HepG2 (cell line): ENCODE measurements at places on chromosomes 12 and 14.

GRCh38 chr14:100786576-100787219 lies 39.2 kb upstream of the MEG3 start:
- no peak for DNase-seq

DNA sequence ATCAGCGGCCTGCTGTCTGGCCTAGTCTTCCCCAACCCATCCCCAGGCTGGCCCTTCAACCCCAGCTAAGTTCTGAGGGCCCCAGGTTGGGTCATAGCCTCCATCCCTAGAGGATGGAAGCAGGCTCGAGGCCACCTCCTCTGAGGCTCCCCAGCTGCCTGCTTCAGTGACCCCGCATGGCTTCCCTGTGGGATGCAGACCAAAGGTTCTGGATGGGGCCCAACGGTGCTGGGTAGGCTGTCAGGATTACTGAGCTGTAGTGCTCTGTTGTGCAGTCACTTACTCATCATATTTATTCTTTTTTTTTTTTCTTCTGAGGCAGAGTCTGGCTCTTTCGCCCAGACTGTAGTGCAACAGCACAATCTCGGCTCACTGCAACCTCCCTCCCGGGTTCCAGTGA lies 92.0 kb downstream of the IRF2BPL start:
- no peak for DNase-seq

- no peak for DNase-seq
These were observed 331.8 kb upstream of the SFSWAP start for GRCh38 chr12:131378861-131379665.

DNA sequence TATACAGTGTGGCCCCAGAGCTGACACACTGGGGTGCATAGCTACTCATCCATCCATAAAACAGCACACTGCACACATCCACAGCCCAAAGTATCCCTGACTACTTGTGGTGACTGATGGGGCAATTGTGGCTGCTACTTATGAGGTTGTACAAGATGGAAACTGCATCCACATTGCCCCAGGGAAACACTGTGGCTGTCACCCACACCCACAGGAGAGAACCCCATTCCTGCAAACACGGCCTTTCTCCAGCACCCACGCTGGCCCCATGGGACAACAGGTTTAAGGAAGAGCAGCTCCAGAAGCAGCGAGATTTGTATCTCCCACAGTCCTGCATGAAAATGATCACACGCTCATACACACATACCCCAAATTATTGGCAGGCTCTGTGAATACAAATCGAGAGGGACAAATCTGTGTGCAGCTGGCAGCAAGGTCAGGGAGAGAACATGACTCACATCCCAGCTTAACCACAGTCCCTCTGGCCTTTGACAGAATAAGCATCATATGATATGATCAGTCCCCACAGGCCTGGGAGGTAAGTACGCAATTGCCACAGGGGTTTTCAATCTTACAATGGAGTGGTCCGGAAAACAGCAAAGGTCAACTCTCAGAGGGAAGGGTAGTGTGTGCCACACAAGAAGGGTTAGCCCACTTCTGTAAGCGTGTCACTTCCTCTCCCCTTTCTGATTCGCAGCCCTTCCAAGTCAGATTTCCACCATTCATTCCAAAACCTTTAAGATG lies 61.9 kb downstream of the ESR2 start:
- DNase-seq, result no peak

- DNase-seq, result no peak
These were observed 81.2 kb downstream of the MIPOL1 start for GRCh38 chr14:37278636-37279538.

GRCh38 chr14:92819011-92819597 lies 25.0 kb downstream of the GOLGA5 start:
- DNase-seq, result no peak
